ENCODE measurements at places on chromosomes 16 and 17. TPM values are rescaled to one million over a fixed set of nuclear protein-coding genes. Genes with fewer than 3 reads are reported as not detected.

DNA sequence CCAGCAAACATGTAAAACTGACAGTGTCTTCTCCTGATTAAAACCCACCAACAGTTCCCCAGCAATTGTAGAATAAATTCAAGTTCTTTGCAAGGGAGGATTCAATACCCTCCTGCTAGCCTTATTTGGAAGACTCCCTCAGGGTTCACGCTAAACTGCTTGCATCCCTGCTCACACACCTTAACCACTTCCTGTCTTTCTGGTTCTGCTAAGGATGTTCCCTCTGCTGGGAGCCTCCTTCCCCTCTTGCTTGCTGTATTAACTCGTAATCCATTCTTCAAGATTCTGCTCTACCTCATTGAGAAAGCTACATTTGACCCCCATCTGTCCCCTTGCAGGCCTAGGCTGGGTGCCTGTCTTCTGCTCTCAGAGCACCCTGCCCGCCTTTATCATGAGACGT, 2.3 kb upstream of the SHISA6 start:
- H3K27me3 ChIP-seq: no peaks in the 10 kb centered on the region
- no peaks in the 10 kb centered on the region for H3K4me1 ChIP-seq
- DNase-seq: no peak
- H3K4me3 ChIP-seq: no peak overlapping the region
- H3K27ac ChIP-seq: no peak overlapping the region

The MGAT5B gene
- 34.9 TPM for total RNA-seq

DNA sequence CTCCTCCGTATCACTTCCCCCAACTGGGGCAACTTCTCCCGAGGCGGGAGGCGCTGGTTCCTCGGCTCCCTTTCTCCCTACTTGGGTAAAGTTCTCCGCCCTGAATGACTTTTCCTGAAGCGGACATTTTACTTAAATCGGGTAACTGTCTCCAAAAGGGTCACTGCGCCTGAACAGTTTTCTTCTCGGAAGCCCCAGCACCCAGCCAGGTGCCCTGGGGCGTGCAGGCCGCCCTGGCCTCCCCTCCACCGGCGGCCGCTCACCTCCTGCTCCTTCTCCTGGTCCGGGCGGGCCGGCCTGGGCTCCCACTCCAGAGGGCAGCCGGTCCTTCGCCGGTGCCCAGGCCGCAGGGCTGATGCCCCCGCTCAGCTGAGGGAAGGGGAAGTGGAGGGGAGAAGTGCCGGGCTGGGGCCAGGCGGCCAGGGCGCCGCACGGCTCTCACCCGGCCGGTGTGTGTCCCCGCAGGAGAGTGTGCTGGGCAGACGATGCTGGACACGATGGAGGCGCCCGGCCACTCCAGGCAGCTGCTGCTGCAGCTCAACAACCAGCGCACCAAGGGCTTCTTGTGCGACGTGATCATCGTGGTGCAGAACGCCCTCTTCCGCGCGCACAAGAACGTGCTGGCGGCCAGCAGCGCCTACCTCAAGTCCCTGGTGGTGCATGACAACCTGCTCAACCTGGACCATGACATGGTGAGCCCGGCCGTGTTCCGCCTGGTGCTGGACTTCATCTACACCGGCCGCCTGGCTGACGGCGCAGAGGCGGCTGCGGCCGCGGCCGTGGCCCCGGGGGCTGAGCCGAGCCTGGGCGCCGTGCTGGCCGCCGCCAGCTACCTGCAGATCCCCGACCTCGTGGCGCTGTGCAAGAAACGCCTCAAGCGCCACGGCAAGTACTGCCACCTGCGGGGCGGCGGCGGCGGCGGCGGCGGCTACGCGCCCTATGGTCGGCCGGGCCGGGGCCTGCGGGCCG, 1.6 kb downstream of the HIC1 start:
- H3K4me1 ChIP-seq: no peaks in the 10 kb centered on the region
- no peak overlapping the region for H3K27ac ChIP-seq
- DNase-seq: no peak

The SLC38A8 gene
- not detected for total RNA-seq

- peaks cover 29% of the 10 kb centered on the region for H3K27me3 ChIP-seq
- H3K27ac ChIP-seq: no peak overlapping the region
- DNase-seq: no peak
- no peaks in the 10 kb centered on the region for H3K36me3 ChIP-seq
Observed at GRCh38 chr16:17448640-17449638, 21.8 kb downstream of the XYLT1 start.

DNA sequence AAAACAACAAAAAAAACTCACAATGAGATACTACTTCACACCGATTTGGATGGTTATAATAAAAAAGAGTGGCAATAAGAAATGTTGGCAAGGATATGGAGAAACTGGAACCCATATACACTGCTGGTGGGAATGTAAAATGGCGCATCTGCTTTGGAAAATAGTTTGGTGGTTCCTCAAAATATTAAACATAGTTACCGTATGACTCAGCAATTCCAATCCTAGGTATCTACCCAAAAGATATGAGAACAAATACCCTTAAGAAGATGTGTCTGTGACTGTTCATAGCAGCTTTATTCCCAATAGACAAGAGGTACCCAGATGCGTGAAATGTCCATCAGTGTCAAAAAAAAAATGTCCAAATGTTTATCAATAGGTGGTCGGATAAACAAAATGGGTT, 7.2 kb downstream of the CPPED1 start:
- no peaks in the 10 kb centered on the region for H3K27me3 ChIP-seq
- peaks cover 1% of the 10 kb centered on the region for H3K4me1 ChIP-seq
- no peaks in the 10 kb centered on the region for H3K36me3 ChIP-seq
- DNase-seq: no peak
- H3K4me3 ChIP-seq: no peak overlapping the region

DNA sequence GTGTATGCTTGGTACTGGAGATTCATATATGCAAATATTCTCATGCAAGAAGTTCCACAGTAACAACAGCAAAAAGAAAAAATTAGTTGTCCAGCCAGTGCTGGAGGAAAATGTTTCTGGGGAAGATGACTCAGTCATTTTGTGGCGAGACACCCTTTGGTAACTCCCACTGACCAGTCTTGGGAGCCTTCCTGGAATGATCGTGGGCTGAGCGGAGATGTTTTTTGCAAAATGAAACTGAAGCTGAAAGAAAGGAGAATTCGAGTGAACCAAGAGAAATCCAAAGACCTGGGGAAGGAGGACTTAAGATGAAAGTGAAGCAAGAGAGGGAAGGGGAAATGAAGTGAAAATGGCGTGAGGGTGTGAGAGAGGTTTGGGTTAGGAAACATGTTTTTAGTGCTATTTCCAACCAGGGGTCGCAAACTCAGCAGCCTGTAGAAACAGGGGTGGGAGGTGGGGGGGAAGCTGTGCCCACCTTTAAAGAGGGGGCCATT, 5.2 kb downstream of the ITPRIPL2 start:
- DNase-seq: no peak
- H3K27ac ChIP-seq: peak overlapping the region; percentile 78
- no peaks in the 10 kb centered on the region for H3K36me3 ChIP-seq

GRCh38 chr17:32970281-32970680, 21.4 kb upstream of the SPACA3 start:
- no peak for DNase-seq
- H3K4me1 ChIP-seq: no peaks in the 10 kb centered on the region
- no peak overlapping the region for H3K4me3 ChIP-seq
- H3K27me3 ChIP-seq: no peaks in the 10 kb centered on the region

The CCL4L2 gene
- not detected for total RNA-seq

DNA sequence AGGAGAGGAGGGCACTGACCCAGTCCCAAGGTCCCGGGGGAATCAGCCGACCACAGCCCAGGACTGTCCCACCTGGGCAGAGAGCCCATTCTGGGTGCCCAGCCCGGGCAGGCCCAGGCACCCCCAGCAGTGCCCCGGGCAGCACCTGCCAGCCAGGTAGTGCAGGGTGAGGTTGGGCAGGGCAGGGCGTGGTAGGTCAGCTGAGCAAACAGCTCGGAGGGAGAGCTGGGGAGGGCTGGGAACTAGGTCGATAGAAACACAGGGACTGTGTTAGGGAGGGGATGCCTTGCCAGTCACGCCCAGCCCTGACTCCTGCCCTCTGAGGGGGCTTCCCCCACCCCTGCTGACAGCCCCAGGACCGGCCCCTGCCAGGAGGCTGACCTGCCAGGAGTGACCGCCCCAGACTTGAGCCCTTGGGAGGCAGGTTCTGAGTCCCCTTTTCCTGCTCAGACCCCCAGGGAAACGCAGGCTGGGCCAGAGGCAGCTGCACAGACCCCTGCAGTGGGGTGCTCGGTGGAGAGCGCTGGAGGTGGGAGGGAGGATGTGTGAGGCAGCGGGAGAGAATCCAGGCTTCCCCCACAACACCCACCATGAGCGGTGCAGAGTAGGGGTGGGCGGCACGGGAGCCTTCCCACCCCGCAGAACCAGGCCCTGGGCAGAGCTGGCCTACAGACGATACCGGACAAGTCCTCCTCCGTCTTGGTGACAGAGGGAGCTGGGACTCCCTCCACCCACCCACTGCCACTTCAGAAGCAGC, 4.7 kb downstream of the HS3ST6 start:
- H3K4me1 ChIP-seq: peaks cover 7% of the 10 kb centered on the region
- no peaks in the 10 kb centered on the region for H3K36me3 ChIP-seq
- no peak overlapping the region for H3K4me3 ChIP-seq
- DNase-seq: no peak
- peaks cover 2% of the 10 kb centered on the region for H3K27me3 ChIP-seq

The PERCC1 gene
- total RNA-seq: not detected

DNA sequence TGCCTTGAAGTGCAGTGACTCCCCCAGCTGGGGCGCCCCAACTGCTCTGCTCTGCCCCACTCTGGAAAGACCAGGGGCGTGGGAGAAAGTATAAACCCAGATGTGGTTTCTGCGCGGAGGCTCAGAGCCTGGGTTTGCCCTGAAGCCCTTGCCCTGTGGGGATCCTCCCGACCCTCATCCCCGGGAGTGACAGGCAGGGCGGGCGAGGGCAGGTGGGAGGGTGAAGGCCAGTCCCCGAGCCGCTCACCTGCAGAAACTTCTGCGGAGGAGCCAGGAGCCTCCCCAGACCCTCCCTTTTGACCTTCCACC, 3.8 kb downstream of the TPSD1 start:
- H3K27me3 ChIP-seq: no peaks in the 10 kb centered on the region
- DNase-seq: no peak
- H3K4me1 ChIP-seq: no peaks in the 10 kb centered on the region

The RAB11FIP4 gene
- 10.8 TPM for total RNA-seq

The SF3B3 gene
- total RNA-seq: 253 TPM

- no peaks in the 10 kb centered on the region for H3K27me3 ChIP-seq
- peaks cover 18% of the 10 kb centered on the region for H3K4me1 ChIP-seq
- no peaks in the 10 kb centered on the region for H3K36me3 ChIP-seq
- no peak overlapping the region for H3K27ac ChIP-seq
- no peak for DNase-seq
Observed at GRCh38 chr17:73166731-73167581, 2.1 kb downstream of the SSTR2 start.

DNA sequence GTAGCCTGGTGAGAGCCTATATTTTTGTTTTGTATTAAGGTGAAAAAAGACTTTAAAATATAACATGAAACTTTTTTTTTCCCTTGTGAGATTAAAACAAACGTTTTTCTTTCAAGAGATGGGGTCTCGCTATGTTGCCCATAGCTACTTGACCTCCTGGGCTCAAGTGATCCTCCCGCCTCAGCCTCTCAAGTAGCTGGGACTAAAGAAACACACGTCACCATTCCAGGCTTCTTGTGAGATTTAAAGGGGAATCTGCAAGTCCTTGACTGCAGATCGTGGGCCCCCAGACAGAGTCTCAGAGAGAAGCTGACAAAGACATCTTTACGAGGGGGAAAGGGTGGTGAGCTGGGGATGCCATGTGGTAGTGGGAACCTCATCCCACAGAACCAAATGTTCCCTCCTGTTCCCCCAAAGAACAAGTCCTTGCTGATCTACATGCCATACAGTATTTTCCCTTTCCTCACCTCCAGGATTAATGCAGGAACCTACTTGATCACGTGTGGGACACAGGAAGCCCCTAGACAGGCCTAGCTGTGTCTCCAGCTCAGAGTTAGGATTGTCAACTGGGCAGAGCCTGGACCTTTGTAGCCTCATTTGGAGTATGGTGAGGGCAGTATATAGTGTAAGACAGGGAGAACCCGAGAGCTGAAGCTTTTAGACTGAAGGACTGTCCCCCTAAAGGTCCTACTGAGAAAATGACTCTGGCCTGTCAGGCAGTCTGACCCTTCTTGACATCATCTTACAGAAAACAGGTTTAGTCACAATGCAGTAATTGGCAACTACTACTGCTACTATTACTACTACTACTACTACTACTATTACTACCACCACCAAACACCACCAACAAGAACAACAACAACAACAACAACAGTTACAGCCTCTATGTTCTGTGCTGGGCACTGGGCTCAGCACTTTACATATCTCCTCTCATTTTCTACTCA, 4.1 kb downstream of the MAP3K14 start:
- peak overlapping the region; percentile 98 for H3K27ac ChIP-seq
- DNase-seq: no peak
- H3K4me1 ChIP-seq: peaks cover 52% of the 10 kb centered on the region
- H3K27me3 ChIP-seq: no peaks in the 10 kb centered on the region
- H3K4me3 ChIP-seq: peak overlapping the region; percentile 94

- no peak overlapping the region for H3K4me3 ChIP-seq
- H3K27me3 ChIP-seq: no peaks in the 10 kb centered on the region
- H3K4me1 ChIP-seq: peaks cover 7% of the 10 kb centered on the region
- H3K27ac ChIP-seq: no peak overlapping the region
- no peak for DNase-seq
Observed at GRCh38 chr16:27723711-27724481, 174.0 kb downstream of the KATNIP start.

The CNTD1 gene
- total RNA-seq: 0.13 TPM

The C16orf92 gene
- total RNA-seq: not detected

The KRT20 gene
- total RNA-seq: 0.13 TPM

- H3K4me3 ChIP-seq: no peak overlapping the region
- no peaks in the 10 kb centered on the region for H3K27me3 ChIP-seq
- no peak overlapping the region for H3K27ac ChIP-seq
- no peaks in the 10 kb centered on the region for H3K36me3 ChIP-seq
- H3K4me1 ChIP-seq: no peaks in the 10 kb centered on the region
Observed at GRCh38 chr17:42944211-42944610, 20.0 kb downstream of the AARSD1 start.

The RBFOX1 gene
- not detected for total RNA-seq

The SLC52A1 gene
- total RNA-seq: 0.54 TPM
